ENCODE measurements at places on chromosomes 11 and 22.

- no peak for DNase-seq
Measured at GRCh38 chr11:98296091-98296880, 724.5 kb upstream of the CNTN5 start.

DNA sequence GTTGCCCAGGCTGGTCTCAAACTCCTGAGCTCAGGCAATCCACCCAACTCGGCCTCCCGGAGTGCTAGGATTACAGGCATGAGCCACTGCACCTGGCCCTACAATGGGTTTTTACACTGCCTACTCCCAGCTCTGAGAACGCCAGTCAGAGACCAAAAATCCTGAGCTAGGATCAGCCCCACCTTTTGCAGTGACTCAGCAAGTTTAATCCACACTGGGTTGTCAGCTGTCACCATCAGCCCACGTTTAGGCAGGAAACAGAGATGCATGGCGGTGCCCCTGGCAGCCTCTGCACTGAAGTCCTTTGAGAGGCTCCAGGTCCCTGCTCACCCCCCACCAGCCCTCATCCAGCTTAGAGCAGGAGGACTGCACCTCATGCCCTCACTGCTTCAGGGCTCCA, 117.6 kb downstream of the ARHGAP8 start:
- DNase-seq, result peak; percentile 75

DNA sequence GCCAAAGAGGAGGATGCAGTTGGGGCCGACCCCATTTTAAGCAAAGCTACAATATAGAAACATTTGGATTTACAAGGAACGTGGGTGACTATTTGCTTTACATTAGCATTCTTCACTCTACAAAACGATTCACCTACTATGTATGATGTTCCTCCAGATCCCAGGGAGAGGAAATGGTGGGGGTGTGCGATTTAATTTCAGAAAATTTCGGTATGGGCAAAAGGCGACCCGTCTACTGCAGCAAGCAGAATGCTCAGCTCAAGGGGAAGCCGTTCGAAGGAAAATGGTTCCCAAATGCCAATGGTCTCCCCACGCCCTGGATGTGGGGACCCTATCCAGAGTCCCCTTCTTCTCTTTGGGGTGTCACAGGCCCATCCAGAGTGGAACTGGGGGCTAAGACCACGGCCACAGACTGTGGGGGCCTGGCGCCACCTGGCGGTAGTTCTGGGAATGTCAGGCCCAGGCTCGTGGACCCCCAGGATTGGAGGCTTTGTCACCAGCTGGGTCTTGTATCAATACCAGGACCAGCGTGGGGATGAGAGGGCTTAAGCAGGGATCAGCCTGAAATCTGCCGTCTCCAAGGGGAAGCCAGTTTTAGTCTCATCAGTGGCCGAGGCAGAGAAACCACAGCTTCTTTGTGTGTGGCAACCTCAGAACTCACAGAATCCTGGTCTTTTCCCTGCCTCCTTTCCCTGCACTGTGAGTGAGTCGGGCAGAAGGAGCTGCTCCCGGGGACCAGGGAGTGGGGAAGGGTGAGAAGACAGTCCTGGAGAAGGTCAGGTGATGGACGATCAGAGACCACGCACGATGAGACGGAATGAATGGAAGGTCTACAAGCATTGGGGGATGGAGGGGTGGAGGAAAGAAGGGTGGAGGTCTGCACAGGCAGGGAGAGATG, 8.4 kb downstream of the LRRC10B start:
- DNase-seq, result peak; percentile 72

DNA sequence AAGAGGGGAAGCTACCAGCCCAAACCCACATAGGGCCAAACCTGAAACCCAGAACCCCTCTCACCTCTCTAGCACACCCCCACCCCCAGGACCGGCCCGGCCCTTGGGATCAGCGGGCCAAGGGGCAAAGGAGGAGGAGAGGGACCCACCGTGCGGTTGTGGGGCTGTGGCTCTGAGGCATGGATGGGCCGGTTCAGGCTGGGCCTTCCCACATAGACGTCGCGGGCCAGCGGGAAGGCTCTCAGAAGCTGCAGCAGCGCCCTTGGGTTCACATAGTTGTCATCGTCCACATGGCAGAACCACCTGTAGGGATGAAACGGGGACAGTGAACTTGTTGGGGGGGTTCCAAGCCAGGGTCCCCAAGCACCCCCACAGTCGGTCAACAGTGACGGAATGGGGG, 7.0 kb downstream of the MFNG start:
- no peak for DNase-seq

DNA sequence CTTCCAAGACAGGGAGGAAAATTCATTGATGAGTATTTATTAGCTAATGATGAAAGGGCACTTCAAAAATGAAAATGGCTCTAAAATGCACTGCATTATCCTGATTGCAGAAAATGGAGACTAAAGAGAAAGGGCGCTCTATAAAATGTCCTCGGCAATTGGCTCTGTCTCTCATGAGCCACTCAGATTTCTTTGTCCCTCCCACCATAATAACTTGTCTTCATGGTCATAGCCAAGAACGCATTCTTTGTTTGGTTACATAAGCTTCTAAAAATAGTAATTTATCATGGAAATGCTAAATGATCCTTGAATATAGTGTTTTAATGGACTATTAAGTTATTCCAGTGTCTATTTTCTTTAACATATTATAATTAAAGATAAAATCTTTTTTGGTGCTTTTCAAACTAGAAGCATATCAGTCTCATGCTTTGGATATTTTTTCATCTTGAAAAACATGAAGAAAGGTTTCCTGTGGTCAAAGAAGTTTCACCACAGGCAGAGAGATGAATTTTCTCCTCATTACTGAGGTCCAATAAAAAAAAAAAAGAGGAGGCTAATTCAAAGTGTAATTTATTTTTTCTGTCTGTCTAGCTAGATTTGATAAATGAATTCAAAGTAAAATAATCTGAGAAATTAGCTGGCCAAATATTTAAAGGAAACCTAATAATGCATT, 238.1 kb upstream of the BLID start:
- no peak for DNase-seq

- no peak for DNase-seq
Measured at GRCh38 chr11:46239801-46240061, 37.7 kb upstream of the CREB3L1 start.

DNA sequence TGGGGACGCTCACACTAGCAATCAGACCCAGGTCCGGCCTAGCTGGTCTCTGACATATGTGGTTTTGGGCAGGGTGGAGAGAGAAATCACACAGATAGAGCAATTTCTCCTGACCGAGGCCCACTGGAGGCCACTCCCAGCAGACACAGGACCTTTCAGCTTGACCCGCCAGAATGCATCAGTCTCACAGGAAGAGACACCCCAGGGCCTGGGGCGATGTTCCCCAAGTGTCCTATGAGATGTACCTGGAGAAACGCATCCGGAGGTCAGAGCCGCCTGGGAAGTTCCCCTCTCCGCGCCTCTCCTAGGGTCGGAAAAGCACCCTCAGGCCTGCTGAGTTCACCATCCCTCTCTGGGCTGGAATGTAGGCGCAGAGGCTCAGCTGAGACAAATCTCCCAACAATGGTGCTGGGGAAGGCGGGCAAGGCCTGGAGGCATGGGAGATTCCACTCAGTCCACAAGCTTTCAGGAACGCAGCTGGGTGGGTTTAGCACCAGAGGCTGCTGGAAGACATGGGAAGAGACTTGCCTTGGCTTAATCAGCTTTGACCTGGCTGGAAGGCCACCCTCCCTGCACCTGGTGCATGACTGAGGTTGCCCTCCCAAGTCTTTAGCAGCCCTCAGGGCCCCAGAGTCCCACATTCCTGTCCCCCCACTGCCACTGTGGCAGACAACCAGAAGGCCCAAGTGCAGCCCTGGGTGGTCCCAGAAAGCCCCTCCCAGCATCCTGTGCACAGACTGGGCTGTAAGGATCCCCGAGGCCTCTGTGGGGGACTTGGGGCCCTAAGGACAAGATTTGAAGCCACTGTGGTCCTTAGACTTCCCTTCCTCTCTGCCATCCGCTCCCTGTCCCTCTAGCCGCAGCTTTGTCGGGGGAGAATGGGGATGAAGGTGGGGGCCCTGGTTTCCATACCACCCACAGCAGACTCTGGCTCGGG, 57.5 kb downstream of the RTL6 start:
- DNase-seq, result no peak

DNA sequence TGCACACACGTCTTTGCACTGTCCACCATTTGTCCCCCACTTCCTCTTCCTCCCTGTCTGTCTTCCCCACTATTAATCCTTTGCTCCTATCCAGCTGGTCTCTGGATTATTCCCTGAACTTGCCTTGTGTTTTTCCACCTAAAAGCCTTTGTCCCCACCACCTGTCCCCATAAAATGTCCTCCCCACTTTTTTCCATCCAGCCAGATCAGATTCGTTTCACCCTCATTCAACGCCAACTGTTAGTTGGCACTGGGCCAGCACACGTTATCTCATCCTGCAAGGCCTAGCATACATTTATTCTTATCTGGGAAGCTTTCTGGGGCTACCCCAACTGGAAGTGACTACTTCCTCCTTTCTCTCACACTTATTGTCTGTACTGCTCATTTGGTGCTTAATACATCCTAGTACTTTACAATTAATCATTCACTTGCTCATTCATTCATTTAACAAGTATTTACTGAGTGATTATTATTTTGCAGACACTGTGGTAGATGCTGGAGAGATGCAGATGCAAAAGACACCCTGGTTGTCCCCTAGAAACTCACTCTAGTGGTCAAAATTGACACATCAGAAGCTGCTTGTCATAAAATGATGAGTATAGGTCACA, 96.2 kb downstream of the RASSF10 start:
- no peak for DNase-seq

DNA sequence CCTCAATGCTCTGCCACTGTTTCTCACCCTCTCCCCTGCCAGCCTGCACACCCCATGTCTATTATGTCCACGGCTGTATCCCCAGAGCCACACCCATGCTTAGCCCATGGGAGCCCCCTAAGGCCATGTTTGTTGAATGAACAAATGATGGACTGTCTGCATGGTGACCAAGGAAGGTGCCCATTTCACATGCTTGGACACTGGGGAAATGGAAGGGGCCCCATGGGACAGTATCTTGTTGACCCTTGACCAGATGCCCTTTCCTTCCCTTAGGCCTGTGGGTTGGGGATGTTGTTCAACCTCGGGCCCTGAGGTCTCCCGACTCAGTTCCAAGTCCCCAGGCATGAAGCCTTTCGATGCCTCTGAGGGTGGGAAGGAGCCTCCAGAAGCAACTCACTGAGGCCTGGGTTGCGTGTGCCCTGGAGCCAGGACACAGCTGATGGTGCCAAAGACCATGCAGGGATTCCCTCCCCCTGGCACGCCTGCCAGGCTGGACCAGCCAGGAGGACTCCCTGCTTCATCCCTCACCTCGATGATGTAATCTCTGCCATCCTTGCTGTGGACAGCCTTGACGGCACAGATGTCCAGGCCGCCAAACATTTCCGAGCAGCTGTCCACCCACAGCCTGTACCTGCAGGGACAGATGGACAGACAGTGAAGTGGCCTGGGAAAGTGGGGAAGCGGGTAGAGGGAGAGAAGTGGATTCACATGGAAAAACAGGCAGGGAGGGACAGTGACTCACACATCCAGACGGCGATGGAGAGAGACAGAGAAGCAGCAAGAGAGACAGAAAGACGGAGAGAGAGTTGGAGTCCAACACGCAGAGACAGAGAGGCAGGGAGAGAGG, 58.9 kb downstream of the FBXO7 start:
- DNase-seq, result no peak

DNA sequence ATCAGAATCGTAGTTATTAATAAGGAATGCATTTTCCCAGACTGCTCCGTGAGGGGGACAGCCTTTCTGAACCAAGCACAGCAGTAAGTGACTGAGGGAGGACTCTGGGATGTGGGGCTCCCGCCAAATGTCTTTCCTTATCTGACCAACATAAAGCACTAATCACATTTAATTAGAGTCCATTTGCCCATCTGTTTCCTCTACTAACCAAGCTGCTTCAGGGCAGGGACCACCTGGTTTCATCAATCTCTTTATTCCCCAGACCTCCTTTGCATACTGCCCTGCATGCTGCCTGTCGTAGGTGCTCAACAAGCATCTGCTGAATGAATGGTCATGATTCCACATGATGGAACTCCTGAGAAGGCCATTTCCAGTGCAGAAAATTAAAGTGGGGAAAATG, 29.4 kb downstream of the SMCO4 start:
- DNase-seq, result no peak

- no peak for DNase-seq
Measured at GRCh38 chr11:88320149-88320559, 17.4 kb downstream of the CTSC start.

DNA sequence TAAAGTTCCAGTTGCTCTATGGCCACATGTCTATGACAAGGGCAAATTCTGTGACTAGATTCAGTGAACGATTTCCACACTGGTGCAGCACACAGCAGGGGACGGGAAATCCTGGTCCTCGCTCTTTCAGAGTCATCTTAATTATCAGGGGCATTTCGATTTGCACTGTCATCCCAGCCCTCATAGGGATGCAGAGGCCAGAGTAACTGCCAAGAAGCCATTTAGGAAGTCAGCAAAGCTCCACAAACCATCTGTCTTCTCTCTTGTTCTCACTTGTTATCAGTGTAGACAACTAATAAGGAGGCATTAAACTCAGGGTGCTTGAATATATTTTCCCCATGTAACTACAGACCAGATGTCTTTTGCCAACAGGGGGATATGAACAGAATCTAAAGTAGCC, 151.7 kb downstream of the STK33 start:
- DNase-seq, result no peak

DNA sequence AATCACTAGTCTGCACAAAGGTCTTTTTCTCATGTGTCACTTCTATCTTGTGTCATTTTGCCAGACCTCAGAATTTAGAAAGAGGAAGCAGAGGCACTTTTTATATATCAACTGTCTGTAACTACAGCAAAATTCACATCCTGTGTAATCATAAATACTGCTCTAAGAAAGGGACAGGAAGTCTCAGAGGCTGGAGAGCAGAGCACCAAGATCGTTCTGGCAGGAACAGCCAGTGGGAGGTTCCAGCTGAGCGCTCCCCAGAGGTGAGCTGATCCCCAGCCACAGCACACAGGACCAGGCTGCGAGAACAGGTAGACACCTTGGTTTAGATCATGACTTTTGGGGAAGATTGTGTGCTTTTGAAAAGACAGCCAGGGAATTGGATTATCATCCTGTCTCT, at the start of gene MS4A7:
Gene MS4A7, plus strand, starts transcription at position 179 of the 400 bp plus-strand sequence. CDS start 4,610 bp downstream, outside the sequence.
- no peak for DNase-seq

DNA sequence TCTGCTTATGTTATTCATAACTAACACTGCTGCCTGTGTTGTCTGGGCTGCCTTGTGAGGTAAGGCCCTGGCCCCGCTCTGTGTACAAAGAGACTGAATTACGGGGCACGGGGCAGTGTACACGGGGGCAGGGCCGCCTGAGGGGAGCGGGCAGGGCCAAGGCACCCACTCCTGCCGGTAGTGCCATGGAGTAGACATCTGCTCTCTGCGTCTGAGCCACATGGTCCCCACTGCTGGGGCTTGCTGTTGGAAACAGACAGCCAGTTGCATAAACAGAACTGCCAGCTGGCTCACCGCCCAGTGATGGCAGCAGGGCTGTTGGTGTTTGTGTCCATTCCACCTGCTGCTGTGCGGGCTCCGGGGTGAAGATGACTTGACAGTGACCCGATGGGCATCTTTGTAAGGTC, 19.8 kb downstream of the FAM118A start:
- DNase-seq, result no peak
